ENCODE measurements at places on chromosomes 2 and 18.
A peak's percentile ranks its signal among the peaks of the same experiment; 100 is the strongest.

DNA sequence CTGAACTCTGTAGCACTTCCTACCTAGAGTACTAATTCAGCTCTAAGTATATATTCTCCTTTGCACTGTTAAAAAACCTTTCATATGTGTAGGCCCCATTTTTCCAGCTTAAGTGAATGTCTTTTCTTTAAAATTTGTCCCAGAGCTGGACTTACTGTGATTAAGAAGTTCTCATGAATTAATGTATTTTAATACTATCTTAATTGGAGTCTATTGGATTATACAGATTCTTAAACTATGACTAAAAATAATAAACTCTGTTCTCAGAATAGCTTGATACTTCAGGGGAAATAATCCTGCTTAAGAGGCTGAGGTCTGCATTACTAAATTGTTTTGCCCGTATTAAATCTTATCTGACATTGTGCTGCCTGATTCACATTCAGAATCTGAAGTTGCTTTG is 223.3 kb downstream of the RIT2 start:
- no peak for DNase-seq

DNA sequence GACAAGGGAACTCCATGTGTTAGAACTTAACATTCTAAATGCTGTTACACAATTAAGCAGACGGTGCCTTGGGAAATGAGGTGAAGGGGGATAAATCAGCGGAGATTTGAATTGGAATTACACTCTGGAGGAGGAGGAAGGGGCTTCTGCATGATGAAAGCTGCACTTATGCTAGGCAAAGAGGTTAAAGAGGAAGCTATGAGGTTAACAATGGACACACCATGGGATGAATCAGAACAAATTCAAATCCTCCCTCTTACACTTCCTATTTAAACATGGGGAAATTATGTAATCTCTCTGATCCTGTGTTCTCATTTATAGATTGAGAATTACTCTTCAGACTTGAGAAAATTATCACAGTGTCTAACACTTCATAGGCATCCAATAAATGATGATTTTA is 121.5 kb upstream of the SIX2 start:
- no peak for DNase-seq

GRCh38 chr2:163253621-163254285 is 415.2 kb upstream of the KCNH7 start:
- DNase-seq, result no peak

- DNase-seq, result no peak
These were observed 1096.6 kb downstream of the TSN start for GRCh38 chr2:122851972-122852531.

- DNase-seq, result no peak
These were observed 208.4 kb upstream of the ZNF521 start for GRCh38 chr18:25560369-25560768.

- no peak for DNase-seq
These were observed 62.0 kb downstream of the HNRNPLL start for GRCh38 chr2:38540580-38541286.

GRCh38 chr2:68336192-68336591 is 16.4 kb upstream of the CNRIP1 start:
- DNase-seq, result no peak

- no peak for DNase-seq
These were observed 62.4 kb upstream of the GCFC2 start for GRCh38 chr2:75772908-75773630.

DNA sequence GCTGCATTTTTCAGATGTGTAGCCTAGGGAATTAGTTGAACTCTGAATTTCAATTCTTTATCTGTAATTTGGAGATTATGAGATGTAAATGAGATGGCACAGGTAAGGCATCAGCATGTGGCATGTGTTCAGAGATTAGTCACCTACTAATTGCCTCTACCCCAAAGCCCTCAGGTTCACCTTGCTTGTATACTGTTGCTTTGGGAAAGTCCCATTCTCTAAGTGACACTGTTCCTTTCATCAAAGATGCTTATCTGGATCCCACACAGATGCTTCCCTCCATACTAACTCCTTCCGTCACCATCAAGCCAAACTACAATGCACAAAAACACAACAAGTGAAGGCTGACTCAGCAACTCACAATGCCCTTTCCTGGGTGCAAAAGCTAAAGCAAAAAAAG is 143.7 kb downstream of the LRATD1 start:
- DNase-seq, result no peak

DNA sequence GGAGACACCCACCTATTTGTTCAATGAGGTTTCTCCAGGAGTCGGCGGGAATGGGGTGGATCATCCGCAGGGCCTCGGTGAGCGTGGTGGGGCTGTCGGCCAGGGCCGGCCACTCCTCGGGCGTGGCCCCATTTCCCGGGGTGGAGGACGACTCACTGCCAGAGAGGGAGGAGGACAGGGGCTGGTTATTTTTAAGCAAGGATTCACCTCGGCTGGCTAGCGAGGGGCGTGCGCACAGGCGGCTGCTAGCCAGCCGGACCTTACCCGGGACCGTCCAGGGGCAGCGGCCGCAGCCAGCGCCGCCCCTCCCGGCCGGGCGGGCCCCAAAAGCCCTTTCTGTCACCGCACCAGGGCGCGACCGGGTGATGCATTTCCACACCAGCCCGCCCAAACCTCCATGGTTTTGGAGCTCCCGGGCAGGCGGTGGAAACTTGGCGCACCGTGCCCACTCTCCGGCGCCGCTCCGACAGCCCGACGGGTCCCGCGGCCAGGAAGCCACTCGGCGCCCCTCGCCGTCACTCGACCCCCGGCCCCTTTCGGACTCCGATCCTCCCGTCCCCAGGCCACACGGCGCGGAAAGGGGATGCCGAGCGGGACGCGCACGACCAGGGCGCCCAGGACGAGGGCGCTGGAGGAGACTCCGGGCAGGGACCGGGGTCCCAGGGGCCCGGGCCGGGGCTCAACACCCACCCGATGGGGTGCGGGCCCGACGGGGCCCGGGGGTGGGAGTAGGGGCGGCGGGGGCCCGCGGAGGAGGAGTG is 57.1 kb downstream of the SNORC start:
- no peak for DNase-seq

GRCh38 chr2:55430211-55430975 is 10.7 kb upstream of the CCDC88A start:
- DNase-seq, result no peak

GRCh38 chr18:13993730-13994129 is 78.4 kb upstream of the MC2R start:
- DNase-seq, result no peak

DNA sequence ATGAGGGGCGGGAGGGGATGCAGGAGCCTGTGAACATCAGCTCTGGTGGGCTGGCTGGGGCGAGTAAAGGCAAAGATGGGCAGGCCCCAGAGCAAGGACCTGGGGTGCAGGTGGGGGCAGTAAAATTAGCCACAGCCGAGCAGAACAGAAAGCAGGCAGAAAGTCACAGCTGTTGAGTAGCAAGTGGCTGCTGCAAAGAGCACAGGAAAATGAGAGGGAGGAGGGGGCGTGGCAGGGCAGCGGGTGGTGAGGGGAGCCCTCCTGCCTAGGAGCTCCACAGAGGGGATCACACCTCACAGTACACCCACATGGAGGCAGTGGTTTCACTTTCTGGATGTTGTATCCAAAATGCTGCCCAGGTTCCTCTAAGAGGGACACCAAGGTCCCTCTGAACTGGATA is 79.6 kb downstream of the LBH start:
- peak; percentile 40 for DNase-seq

DNA sequence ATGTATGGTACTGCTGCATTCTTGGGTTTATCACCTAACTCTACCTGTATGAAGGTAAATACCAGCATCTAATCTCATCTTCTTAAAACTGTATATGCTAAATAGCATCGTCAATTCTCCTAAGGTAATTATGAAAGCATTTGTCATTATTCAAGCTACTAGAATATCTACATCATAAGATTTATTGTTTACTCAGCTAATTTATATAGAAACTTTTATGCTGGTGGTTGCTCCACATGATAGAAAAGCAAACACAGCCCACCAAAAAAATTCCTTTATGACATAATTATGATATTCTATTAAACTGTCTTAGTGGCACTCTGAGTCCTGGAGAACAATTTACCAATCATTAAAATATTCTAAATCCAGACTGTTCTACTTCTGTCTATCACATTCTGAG is 1226.1 kb upstream of the NRXN1 start:
- DNase-seq, result no peak

- DNase-seq, result no peak
These were observed 7.6 kb downstream of the OSR1 start for GRCh38 chr2:19350678-19351401.

GRCh38 chr2:38056216-38056615 is 19.7 kb downstream of the CYP1B1 start:
- DNase-seq, result no peak

GRCh38 chr18:30682672-30683071 is 359.9 kb downstream of the DSC3 start:
- DNase-seq, result no peak

DNA sequence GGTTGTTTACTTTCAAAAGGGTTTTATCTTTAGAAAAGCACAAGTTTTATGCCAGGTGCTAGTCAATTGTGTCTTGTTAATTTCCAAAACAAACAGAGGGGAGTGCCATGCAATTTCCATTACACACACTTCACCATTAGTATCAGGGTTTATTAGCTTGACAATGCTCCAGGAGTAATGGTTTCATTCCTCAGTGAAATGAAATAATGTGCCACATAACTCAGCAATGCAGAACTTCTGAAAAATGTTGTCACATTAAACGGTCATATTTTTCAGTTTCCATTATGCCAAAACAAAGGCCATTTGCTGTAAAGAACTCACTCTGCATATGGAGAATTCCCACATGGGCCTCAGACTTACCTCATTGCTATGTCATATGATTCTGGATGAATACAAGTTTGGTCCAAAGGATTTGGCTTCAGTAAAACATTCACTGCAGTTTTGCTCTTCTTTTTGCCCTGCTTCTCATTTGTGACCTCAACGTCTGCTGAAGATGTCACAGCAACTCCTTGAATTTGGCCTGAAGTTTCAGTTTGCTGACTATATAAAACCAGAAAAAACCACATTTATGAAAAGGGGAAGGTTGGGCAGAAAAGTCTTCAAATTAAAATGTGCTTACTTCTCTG is 198.2 kb downstream of the SRBD1 start:
- no peak for DNase-seq
